Kasumi-1 (cell line): ENCODE measurements at places on chromosomes 12 and 14.
A peak's percentile ranks its signal among the peaks of the same experiment; 100 is the strongest.

- no peak for DNase-seq
These were observed 42.1 kb upstream of the CTDSP2 start for GRCh38 chr12:57888409-57889157.

DNA sequence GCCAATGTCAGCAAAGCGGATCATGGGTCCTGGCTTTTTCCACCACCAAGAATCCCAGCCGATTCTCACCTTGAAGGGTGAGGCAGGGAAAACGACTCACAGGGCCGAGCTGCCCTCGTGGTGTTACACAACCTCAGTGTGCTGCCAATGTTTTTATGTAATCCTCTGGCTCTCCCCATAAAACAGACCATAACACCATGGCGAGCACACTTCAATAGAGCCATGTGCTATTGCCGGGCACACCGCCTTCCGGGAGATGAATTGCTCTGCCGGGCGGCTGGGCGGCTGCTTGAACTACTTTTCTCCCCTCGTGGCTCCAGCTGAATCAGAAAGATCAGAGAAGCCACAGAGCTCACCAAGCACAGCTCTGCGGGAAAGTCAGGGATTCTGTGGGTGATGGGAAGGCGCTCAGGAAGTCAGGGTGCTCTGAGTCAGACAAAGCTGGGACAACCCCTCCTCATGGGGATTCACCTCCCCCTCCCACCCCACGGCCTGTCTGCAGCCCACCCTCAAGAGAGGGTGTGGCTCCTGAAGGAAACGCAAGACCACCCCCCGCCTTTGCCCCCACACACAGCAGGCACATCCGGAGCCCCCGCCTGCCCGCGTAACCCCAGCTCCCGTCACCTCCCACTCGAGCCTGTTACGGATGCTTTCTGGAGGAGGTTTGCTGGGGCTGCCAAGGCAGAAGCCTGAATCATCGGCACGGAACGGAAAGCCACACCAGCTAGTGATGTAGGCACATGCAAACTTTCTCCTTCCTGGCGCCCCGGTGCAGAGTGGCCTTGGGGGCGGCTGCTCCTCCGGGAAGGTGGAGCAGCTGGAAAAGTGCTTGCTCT is 1.8 kb downstream of the GALNT9 start:
- DNase-seq: peak; percentile 93

DNA sequence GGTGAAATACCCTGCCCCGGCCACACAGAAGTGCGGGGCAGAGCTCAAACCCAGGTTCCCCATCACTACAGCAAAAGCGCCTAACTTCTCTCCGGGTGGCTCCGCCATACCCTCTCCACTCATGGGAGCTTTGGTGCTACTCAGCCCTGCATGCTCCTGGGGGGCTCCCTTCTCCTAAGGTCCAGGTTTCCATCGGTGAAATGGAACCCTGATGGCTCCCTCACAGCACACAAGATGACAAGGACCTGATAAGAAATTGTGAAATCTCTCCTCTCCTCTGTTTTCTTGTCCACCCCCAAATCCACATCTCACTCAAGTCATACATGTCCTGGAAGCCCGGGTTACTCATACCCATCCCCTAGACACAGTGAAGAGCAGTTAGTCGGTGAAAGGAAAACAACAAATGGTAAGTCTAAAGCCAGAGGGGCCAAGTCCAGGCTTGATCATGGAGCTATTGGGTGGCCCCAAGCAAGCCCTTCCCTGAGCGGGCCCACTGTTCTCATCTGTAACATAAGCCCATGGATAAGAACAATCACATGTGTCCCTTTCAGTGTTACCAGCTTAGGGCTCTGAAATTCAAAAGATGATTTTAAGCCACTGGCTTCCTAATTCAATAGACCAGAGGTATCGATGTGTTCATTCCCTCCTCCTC is 317.5 kb downstream of the BCL11B start:
- DNase-seq: no peak

GRCh38 chr14:61341275-61342206 is 20.2 kb downstream of the PRKCH start:
- DNase-seq: no peak

DNA sequence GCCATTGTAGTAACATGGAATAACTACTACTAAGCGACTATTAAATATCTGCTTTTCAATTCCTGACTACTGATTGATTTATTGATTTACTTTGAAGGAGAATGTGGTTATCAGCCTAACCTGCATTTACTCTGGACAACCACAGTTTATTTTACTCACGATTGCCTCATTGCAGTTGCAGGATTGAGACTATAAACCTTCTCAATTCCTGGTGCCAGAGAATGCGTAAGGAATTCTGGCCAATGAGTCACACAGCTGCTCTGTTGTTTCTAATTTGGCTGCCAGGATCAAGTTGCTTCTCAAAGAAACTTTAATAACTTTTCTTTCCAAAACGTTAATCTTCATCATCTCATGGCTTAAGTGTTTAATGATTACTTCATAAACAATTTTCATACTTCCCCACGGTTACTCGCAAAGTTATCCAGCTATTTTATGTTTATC is 13.1 kb upstream of the TMTC1 start:
- DNase-seq: no peak

DNA sequence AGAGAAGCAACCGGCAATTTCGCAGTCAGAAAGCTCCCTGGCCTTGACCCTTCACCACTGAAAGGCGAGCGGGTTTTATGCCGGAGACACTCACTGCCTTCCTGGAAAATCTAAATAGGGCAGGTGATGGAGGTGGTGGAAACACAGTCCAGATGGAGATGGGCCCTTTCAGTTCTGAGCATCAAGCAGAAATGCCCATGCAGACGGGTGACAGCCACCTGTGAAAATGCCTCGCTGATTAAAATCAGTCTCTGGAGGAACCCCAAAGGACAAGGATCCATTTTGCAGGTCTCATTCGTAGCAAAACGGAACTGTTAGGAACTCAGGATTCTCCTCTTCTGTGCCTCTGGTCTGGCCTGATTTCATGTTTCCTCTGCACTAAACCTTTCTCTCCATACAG is 74.2 kb downstream of the FZD10 start:
- no peak for DNase-seq

GRCh38 chr12:26153421-26154154 is 28.8 kb upstream of the BHLHE41 start:
- DNase-seq: no peak

GRCh38 chr12:99498756-99499155 is 148.8 kb upstream of the GARIN6 start:
- DNase-seq: no peak

- DNase-seq: no peak
These were observed 41.2 kb downstream of the PRIMA1 start for GRCh38 chr14:93747102-93747501.

DNA sequence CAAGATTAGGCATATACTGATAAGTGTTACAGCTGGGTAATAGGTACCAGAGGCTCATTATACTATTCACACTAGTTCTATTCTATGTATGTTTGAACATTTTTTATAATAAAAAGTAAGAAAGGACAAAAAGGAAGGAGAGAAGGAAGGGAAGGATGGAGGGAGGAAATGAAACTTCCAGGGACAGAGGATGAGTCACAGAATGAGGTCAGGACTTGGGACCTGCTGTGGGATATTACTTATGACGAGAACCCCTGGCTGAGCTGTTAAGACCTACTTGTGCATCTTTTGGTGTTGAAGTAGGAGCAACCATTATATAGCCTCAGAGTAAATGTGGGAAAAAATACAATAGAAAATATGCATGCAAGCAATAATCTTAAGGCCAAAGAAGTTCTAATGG is 16.7 kb upstream of the TMEM260 start:
- DNase-seq: no peak

DNA sequence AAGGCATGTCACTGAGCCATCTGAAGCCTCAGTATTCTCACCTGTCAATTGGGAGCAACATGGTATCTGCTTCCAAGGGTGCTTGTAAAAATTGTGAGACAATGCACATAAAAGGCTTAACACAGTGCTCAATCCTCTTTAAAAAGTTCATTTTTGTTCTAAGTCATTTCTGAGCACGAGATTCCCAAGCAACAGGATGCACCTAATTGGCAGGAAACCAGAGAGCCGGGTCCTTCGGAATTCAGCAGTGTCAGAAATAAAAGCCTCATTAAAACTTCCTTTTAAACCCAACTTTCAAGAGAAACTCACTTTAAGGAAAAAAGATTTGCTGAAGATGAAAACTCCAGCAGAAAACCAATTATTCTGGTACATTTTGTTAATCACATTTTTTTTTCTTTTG is 112.4 kb upstream of the NOS1 start:
- DNase-seq: no peak

DNA sequence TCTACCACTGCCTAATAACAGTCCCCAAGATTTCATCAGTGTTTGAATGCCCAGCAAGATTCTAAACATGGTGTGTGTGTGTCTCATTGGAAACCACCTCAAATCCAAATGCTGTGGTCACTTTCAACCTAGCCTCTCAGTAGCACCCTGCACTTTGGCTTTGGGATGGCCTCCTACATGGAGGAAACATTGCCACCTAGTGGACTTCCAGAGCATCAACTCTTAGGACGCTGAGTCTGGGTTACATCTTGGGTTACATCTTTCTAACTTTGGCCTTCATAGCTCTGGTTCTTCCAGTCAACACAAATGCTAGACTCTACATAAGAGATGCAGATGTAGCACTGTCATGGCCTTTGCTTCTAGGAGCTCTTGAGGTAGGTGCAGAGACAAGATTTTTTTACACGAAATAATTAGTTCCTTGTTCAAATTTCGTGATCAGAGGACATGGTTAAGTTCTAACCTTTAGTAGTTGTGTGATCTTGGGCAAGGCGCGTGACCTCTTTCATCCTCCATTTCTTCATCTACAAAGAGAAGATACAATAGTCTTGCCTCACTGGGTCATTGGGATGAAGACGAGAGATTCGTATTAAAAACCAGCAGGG is 113.5 kb upstream of the VASH1 start:
- peak; percentile 72 for DNase-seq

- DNase-seq: no peak
These were observed 42.2 kb downstream of the PAH start for GRCh38 chr12:102874819-102875218.

DNA sequence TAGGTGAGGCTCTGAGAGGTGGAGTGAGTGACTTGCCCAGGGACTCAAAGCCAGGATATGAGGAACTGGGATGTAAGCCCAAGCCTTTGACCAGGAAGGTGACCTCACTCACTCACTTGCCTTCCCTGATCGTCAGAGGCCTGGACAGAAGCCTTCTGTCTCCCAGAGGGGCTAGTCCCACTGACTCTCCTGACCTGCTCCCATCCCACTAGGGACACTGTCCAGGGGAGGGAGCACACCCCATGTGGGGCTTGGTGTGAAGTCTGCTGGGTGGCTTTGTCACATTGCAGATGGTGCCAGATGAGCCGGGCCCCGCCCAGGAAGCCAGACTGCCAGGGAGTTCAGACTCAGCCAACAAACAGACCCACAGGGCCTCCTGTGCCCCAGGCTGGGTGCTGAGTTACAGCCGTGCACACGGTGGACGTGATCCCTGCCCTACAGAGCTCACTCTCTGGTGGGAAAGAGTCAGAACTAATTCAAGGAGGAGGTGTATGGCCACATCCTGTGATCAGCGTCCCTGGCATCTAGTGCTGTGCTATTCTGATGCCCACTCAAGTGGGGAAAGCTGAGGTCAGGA is 28.3 kb downstream of the MMAB start:
- DNase-seq: no peak
